ENCODE measurements at places on chromosomes 16 and 17.

DNA sequence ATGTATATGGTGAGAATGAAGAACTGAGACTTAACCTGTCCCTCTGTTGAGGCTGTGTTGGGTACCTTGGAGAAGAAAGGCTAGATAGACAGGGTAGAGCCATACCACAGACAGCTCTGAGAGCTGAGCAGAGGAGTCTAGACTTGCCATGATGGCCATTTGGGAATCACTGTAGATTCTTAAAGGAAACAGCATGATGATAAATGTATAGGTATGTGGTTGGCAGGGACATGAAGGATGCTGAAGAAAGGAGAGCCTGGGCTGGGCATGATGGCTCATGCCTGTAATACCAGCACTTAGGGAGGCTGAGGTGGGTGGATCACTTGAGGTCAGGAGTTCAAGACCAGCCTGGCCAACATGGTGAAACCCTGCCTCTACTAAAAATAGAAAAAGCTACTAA lies 114.4 kb upstream of the HAS3 start:
- no peak for DNase-seq

DNA sequence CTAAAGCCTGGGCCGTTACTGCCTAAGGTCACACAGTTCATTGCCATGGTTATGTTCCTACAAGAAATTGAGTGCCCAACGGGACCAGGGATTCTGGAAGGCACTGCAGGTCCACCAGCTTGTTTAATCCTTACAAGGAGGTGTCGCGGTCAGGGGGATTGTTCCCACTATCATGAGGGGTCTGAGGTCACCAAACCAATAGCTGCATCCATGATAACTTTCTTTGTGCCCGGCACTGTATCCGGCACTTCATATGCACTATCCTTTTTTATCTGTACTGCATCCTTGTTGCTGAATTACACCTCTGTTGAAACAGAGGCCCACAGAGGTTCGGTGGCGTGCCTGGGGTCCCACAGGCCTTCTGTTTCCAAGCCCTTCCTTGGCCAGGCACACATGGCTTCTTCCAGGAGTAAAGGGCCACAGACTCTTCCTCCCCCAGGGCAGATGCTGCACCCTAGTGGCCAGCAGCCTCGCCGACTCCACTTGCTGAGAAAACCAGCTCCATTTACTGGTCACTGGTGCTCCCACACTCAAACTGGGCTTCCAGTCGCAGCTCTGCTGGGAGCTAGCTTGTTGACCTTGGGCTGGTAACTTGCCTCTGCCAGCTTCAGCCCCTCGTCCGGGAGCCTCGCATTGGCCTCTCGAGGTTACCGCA lies 82.0 kb upstream of the PLCG2 start:
- DNase-seq: peak; percentile 76

GRCh38 chr17:17019891-17020456 lies 22.3 kb upstream of the MPRIP start:
- no peak for DNase-seq

- DNase-seq: no peak
Measured at GRCh38 chr17:68973098-68973846, 18.1 kb upstream of the ABCA8 start.

- no peak for DNase-seq
Measured at GRCh38 chr16:69078073-69078472, 27.4 kb upstream of the HAS3 start.

DNA sequence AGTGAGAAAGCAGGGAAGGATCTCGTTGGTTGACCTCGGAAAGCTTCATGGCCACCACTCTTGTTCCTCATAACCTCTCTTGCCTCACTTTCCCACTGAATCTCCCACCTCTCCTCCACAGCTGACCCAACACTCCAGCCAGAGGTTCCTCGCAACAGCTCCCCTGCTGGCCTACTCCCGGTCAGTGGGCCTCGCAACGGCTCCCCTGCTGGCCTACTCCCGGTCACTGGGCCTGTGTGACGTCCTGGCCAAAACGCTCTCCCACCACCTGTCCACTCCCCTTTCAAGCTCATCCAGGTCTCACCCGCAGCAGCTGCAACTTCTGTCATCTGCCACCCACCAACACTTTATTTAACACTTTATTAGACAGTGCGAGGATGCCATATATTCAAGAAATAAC lies 149.1 kb downstream of the VPS53 start:
- no peak for DNase-seq

GRCh38 chr16:67193536-67193935 lies 1.6 kb downstream of the E2F4 start:
- DNase-seq: peak; percentile 59

GRCh38 chr17:58484600-58484999 lies 3.6 kb downstream of the HSF5 start:
- DNase-seq: no peak

DNA sequence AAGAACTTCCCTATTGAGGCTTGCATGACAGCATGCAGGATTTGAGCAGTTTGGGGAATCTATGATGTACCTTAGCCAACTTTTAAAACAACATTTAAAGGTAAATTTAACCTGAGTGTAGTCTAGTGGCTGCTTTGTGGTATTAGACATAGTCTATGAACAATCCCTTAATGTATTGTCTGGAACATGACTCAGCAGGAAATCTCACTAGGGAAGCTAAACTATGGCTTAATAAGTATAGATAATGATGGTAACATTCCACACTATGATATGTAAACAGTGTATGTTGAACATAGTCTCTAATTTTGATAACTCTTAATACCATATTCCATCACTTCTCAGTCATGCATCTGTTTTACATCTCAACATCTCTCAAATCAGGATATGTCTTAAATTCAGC lies 52.1 kb upstream of the SLC12A3 start:
- DNase-seq: no peak

DNA sequence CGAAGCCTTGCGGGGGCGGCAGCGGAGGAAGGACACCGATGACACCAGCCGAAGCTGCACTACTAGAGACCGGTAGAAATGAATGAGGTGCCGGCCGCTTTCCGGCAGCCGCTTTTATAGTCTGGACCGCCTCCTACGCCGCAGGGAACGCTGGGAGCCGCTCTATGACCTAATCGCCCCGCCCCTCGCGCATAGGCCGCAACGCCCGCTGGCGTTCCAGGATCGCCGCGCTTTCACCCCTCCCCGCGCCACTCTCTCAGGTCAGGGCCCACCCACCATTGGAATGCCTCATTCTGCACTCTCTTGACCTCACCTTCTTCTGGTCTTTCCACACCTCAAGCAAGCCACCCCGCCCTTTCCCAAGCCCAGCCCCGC lies at the start of gene DDX5:
DDX5 (minus strand) TSS at position 89 of the 375 bp plus-strand sequence. CDS start 170 bp downstream, outside the sequence.
- peak; percentile 97 for DNase-seq

GRCh38 chr16:29645694-29646187 lies 17.3 kb upstream of the SPN start:
- no peak for DNase-seq

GRCh38 chr17:47072886-47073285 lies 93.8 kb upstream of the RPRML start:
- no peak for DNase-seq

DNA sequence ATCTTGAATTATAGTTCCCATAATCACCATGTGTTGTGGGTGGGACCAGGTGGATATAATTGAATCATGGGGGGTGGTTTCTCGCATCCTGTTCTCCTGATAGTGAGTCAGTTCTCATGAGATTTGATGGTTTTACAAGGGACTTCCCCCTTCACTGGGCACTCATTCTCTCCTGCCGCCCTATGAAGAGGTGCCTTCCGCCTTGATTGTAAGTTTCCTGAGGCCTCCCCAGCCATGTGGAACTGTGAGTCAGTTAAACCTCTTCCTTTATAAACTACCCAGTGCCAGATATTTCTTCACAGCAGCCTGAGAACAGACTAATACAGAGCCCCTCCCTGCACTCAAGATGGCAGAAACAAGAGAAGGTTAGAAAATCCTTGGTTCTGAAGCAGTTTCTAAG lies 26.4 kb downstream of the LDAF1 start:
- no peak for DNase-seq

DNA sequence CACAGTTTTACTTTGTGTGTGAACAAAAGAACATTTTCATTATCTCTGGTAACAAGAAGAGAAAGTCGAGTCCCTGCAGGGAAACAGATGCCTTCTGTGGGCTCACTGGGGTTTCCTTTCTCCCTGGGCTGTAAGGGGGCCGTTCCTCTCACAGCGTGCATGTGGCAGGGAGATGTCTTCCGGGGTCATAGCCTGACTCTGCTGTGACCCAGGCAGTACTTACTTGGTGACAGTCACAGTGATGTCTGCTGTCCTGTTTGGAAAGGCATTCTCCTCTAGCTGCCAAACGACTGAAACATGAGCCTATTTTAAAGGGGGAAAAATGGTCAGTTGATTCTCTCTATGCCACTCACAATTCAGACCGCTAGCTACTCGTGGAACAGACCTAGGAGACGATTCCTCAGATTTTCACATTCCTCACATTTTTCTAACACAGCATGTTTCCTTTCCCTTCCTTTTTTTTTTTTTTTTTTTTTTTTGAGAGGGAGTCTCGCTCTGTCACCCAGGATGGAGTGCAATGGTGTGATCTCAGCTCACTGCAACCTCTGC lies 7.3 kb downstream of the HASPIN start:
- no peak for DNase-seq

- DNase-seq: peak; percentile 23
Measured at GRCh38 chr16:22054847-22055590, 37.3 kb upstream of the VWA3A start.

DNA sequence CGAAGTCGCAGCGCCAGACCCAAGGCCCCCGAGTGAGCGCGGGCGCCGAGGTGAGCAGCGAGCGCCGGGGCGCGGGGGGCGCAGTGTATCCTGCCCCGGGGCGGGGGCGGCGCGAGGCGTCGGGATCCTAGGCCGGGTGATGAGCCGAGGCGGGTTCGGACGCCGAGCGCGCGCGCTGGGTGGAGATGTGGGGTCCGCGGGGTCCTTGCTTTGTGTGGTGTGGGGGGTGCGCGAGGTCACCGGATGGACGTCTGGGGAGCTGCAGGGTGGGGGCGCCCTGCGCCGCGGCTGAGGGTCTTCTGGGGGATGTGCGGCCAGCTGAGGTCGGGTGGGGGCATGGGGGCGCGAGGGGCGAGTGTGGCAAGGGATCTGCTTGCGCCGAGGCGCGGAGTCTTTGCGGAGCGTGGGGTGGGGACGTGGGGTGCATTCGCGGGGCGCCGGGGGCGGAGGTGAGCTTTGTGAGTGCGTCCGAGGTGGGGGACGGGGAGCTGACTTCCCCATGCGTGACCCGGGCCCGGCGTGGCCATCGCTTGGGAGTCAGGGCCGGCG lies 560 bp downstream of the RAI1 start:
- DNase-seq: no peak

DNA sequence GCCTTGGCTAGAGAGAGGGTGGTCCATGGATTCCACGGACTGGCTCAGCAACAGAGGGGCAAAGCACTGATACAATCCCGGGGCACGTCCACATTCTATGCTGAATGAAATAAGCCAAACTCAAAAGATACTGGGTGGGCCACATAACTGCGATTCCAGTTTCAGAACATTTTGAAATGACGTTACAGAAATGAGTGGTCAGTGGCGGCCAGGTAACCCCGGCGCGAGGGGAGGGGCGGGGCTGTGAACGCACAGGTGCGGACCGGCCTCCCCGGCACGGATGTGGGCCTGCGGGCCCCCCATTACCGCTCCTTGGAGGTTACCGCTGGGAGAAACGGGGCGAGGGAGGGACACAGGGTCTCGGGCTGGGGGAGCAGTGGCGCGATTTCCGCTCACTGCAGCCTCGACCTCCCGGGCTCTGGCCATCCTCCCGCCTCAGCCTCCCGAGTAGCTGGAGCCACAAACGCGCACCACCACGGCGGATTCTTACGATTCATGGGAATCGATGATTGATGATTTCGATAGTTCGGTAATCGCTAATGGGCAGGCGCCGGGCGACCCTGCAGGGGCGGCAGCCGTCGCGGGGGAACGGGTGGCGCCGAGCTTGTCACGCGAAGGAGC lies 559 bp downstream of the MVD start:
- peak; percentile 10 for DNase-seq

DNA sequence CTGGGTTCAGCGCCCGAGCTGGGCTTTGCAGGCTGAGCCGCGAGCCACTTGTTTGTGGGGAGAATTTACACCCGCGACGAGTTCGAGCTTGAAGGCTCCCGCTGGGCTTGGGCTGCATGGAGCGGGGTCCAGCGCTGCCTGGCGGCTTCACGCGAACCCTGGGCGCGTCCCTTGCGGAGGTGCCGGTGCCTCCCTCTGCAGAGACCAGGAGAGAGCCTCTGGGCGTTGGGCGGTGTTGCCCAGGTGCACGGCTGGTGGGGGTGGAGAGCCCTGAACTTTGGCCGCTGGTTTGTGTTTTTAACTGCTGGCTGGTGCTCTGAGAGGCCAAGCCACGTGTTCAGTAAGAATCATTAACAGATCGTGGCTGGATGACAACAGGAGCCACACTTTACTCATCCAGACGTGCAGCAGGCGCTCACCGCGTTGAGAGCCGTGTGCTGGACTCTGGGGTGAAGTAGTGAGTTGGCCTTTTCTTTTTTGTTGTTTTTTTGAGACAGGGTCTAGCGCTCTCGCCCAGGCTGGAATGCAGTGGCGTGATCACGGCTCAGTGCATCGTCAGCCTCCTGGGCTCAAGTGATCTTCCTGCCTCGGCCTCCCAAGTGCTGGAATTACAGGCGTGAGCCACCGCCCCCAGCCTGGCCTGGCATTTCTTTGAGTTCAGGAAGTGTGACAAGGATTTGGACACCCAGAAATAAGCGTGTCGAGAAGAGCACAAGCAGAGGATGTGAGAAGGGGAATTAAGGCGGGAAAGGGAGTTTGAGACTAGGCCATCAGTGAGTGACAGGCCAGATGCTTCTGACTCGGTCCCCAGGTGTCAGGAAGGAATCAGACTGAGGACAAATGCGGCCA lies 827 bp downstream of the CDK10 start:
- DNase-seq: no peak

DNA sequence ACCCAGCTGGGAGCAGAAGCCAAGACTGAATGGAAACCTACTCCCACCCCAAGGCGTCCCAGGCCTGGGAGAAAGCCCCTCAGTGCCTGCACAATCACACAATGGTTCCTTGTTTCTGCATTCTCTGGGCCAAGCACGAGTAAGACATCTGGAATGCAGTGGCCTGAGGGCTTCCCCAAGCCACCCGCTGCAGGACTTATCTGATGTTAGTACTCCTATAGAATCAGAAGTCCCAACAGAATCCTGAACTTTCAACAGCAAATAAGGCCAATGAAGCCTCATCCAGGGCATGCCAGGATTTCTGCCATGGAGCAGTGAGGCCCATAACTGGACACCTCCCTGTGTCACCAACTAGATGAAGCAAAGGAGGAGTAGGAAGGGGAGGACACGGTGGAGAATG lies 28.6 kb downstream of the MYO18A start:
- no peak for DNase-seq

DNA sequence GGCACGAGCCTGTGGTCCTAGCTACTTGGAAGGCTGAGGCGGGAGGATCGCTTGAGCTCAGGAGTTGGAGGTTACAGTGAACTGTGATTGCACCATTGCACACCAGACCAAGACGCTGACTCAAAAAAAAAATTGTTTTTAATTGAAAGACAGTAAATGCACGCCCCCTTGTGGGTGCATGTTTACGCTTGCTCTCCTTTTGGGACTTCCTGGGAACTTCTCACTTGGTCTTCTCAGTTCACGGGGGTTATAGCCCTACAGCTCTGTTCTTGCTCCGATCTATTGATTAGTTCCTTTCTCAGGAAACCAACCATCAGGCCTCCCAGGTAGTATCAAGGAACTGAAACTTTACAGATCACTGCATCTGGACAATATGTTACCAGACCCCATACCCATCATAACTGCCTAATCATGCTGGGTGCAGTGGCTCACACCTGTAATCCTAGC lies 14.2 kb upstream of the RIPOR1 start:
- peak; percentile 86 for DNase-seq

- DNase-seq: no peak
Measured at GRCh38 chr17:5699814-5700213, 115.5 kb upstream of the NLRP1 start.

GRCh38 chr17:8574687-8575086 lies 55.8 kb downstream of the MYH10 start:
- no peak for DNase-seq
